ENCODE measurements at places on chromosomes 7 and 10. TPM values are rescaled to one million over a fixed set of nuclear protein-coding genes. Genes with fewer than 3 reads are reported as not detected.

Gene FBXO24
- total RNA-seq, result 0.16 TPM

Gene RBM28
- 12.5 TPM for total RNA-seq

Gene EPHA1
- not detected for total RNA-seq

Gene GOT1
- 16.4 TPM for total RNA-seq

Gene CHAT
- total RNA-seq, result 0.62 TPM

Gene ASB10
- not detected for total RNA-seq

DNA sequence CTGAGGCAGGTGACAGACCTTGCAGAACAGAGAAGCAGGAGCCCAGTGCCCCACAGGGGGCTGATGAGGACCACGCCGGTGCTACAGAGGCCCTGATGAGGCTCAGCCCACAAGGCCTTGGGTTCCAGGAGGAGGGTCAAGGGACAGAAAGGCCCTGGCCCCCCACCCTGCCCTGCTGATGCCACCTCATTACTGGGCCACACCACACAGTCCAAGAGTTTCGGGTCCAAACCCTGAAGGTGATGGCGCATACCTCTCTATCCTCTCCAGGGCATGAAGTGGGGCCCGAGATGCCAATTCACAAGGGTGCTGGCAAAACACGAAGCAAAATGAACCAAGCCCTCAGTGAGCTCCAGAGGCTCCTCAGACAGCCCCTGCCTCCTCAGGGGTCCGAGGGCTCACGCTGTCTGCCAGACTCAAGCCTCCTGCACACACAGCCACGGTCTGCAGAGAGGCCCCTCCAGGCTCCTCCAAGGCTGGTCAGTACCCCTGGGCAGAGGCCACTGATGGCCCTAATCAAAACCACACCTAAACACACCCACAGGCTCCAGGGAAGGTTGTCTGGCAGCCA lies 32.3 kb downstream of the RASGEF1A start:
- DNase-seq, result no peak

GRCh38 chr10:99973190-99973589 lies 36.6 kb downstream of the DNMBP start:
- DNase-seq, result no peak

DNA sequence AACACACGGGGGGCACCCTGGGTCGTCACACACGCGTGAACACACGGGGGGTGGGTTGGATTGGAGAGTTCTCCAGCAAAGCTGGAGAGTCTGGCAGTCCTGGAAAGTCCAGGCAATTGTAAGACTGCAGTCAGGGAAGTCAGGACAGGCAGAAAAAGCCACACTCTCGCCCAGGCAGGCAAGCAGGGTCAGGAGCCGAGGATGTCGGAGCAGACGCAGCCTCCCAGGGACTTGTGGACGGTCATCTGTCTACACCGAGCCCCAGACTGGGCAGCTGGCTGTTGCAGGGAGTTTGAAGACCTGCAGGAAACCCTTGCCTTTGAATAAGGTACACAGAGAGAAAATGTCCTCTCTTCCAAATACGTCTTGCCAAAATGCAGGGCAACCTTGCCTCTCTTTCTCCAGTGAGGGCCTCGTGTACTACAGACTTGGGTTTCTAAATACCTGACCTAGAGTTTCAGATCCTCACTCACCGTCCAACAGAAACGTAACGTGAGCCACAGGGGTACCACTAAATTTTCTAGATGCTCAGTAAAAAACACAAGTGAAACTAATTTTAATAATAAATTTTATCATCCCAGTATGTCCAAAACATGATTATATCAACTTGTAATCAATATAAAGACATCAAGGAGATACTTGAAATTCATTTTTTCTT lies 176.7 kb downstream of the ADARB2 start:
- DNase-seq, result no peak

DNA sequence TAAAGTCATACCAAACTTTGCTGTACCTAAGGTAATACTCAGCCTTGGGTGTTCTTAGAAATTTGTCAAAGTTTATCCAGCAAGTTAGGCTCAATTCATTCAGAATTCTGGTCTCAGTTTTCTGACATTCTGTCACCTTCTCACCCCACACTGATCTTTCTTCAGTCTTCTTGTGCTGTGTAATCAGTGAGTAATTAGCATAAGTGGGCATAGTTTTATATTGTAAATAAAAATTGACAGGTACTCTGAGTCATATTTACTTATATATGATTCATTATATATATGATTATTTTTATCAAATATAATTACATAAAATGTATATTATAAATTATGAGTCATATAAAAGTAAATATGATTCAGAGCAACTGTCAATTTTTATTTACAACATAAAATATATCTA lies 170.9 kb upstream of the MAGI2 start:
- DNase-seq, result no peak

GRCh38 chr7:74485611-74486010 lies 31.9 kb downstream of the GTF2IRD1 start:
- no peak for DNase-seq

DNA sequence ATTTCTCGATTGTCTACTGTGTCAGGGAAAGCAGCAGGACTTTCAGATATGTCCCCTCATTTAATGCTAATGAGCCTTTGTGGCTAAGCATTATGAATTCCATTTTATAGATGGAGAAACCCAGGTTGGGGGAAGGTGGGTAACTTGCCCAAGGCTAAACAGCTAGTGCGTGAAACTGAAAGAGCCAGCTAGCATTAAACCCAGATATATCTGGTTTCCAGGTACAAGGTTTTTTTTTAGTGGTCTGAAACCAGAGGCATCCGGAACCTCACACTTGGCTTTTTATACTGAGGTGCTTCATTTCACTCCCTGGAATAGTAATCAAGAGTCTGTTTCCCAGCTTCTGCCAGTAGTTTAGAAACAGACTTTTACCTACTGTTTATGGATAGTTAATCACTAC lies 694.8 kb downstream of the PHTF2 start:
- no peak for DNase-seq

- no peak for DNase-seq
These were observed 121.4 kb downstream of the HIPK2 start for GRCh38 chr7:139656387-139656786.

DNA sequence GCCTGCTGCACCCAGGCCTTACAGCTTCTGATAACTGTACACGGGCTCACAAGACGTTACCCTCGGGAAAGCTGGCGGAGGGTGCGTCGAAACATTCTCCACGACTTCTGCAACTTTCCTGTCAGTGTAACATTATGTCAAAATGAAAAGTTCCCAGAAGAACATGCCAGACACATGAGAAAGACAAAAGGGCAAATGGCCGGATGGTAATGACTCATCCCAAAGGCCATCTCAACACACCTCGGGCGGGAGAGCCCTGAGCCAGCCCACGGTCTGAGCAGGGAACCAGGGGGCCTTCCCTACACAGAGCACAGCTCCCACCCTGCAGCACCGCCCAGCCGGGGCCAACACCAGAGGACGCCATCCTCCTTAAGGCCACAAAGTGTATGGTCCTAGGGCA lies 118.7 kb downstream of the MAD1L1 start:
- no peak for DNase-seq

GRCh38 chr7:152702-153391 lies 39.5 kb upstream of the FAM20C start:
- no peak for DNase-seq

GRCh38 chr7:74355091-74355490 lies 65.9 kb downstream of the CLIP2 start:
- DNase-seq, result peak; percentile 42

DNA sequence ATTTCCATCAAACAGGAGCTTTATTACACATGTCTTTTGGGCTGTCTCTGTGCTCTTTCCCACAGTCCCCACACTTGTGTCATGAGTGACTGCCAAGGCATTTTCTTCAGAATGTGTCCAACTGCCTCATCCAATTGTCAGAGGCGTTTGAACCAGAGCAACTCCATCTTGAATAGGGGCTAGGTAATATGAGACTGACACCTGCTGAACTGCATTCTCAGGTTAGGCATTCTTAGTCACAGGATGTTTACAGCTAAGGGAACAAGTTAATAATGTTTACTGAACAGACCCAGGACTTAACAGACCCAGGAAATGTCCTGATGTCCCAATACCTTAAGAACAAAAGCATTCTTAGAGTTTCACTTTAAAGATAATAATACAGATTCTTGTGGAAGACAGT lies 595.5 kb downstream of the REEP3 start:
- no peak for DNase-seq

GRCh38 chr10:113471241-113471996 lies 81.4 kb upstream of the HABP2 start:
- no peak for DNase-seq

DNA sequence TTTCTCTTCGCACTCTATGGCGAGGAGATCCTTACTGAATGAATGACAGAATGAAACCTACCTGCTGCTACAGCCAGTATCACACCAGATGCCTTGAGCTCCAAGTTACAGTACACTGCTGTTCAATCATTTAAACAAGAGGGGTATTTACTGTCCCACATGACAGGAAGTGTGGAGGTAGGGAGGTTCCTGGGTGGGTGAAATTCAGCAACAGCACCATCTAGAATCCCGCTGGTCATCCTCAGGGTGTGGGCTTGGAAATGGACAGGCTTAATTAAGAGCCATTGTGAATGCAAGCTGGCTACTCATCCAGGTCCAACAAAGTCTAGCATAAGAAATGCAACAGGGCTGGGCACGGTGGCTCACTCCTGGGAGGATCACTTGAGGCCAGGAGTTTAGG lies 14.7 kb downstream of the CYTH3 start:
- DNase-seq, result no peak

DNA sequence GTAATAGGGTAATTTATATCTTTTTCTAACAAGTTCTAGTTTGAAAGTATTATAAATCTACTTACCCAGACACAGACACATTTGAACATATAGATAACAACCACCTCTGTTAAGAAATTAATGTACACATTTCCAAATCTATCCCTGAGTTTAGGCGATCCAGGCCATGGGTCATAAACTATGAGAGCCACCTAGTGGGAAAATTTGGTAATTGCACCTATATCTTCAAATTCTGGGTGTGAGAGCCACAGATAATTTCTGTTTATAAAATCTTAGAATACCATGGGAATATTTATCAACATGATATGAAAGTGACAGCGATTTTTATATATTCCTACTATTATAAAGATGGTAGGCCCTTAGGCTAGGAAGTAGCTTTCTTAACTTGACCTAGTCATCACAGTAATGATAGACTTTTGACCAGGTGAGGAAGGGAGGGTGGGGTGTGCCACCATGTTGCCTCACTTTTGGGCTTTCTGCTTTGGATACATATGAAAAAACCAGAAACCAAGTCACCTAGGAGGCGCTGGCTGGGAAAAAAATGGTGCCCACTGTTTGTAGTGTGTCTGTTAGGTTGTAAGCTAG lies 8.0 kb upstream of the EPHA1 start:
- no peak for DNase-seq

DNA sequence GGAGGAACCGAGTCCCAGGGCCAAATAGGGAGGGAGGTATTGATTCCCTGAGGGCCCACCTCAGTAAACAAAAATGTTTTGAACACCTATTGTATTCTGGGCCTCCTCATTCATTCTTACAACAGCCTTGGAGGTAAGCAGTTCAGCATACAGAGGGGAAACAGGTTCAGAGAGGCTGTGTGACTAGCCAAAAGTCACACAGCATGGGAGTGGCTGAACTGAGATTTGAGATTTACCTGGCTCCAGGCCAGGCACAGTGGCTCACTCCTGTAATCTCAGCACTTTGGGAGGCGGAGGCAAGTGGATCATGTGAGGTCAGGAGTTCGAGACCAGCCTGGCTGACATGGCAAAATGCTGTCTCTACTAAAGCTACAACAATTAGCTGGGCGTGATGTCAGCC lies 107.2 kb downstream of the TMEM130 start:
- no peak for DNase-seq

DNA sequence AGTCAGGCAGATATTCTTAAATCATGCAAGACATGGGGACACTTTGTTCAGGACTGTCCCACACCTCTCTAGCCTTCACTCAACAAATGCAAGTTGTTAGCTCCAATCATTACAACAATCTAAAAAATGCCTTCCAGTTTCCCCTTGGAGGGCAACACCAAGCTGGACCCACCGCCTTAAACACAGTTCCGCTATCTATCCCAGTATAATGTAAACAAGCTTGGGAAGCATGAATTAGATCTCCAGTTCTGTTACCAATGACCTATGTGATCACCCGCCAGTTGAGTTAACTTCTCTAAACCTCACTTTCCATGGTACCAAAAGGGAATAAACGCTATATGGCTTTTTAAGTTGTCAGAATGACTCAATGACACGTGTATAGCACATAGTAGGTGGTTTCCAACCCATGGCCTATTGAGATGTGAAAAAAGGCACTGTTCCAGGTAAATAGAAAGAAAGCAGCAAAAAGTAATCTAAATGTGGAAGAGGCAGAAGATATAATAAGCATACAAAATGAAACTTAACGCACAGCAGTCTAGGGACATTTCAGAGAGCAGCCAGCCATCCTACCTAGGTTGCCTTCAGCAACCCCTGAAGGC lies 2.4 kb upstream of the REEP3 start:
- no peak for DNase-seq

- no peak for DNase-seq
These were observed 129.4 kb downstream of the AASS start for GRCh38 chr7:122014697-122015096.

DNA sequence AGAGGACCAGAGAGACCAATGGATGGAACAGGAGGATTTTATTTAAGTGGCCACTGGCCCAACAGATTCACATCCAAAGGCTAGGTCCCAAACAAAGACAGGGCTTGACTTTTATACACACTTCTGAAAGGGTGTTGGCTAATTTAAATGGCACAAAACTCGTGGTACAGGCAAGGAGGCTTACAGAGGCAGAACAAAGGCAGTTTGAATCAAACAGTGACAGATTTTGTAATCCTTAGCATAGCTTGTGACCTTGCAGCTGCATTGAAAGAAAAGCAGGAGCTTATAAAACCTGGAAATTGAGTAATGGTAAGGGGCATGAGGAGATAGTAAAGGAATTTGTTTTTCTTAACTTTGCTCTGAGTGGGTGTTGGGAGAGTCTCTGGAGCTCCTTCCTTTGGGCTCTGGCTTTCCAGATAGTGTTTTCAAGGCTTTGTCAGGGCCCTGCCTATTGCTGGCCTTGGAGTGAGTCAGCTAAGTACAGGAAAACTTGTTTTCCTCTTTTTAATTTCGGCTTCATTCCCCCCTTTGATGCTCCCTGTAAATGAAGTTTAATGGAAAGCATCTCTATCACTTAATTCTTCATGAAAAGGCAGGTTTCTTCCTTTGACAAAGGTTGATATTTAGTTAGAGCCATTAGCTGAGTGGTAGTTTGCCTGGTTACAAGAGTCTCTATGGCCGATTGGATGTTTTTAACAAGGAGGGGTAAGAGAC lies 96.9 kb downstream of the TRIM24 start:
- DNase-seq, result no peak

DNA sequence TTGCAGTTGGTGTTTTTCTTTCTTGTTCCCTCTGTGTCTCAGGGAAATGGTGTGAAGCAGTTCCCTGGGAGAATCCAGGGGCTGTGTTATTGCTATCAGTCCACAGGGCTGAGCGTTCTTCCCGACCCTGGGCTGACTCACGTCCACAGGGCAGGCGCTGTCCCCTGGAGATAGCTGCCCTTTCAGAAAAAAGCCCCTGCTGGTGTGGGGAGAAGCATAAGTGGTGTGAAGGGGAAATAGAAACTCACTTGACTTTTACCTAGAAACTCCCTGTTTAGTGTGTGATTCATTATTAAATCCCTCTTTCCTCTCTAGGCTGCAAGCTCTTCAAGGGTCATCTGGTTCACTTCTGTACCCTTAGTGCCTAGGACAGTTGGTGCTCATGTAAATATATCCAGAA lies 63.3 kb upstream of the SMNDC1 start:
- no peak for DNase-seq

- DNase-seq, result no peak
These were observed 115.2 kb upstream of the PCGF5 start for GRCh38 chr10:91105269-91105668.

- no peak for DNase-seq
These were observed 83.9 kb upstream of the RSU1 start for GRCh38 chr10:16901106-16901505.
